ENCODE measurements at places on chromosomes 2 and 18.

DNA sequence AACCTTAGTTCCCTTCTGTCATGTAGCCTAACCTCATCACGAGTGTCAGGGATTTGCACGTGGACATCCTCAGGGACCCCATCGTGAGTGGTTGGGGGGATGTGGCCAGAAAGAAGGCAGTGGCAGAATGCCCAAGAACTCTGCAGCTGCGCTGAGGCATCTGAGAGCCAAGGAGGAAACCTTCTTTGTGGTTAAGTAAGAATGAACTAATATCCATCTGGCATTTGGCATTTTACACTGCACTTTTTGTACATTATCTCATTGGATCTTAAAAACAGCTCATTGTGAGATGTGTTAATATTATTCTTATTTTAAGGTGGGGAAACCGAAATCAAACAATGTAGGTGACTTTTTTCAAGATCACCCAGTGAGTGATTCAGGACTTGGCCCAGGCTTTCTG lies 32.6 kb upstream of the APCDD1 start:
- no peak for DNase-seq

- DNase-seq, result no peak
Observed at GRCh38 chr18:8424917-8425725, 184.1 kb upstream of the RAB12 start.

DNA sequence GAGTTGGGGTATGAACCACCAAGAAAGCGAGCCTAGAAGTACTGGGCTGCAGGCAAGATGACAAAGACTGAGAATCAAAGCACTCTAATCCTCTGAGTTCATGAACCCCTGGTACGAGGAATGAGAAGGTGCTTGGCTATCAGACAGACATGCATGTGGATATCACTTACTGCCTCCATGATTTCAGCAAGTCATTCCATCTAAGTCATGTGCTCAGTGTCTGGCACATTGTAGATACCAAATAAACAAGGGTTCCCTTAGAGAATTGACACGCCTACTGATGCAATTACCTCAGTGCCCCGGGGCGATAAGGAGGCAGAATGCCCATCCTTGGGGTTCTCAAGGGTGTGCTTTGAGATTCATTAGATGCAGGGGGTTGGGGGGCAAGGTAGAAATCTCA lies 125.6 kb upstream of the PKDCC start:
- no peak for DNase-seq

- no peak for DNase-seq
Observed at GRCh38 chr2:1960761-1961160, 216.4 kb upstream of the PXDN start.

DNA sequence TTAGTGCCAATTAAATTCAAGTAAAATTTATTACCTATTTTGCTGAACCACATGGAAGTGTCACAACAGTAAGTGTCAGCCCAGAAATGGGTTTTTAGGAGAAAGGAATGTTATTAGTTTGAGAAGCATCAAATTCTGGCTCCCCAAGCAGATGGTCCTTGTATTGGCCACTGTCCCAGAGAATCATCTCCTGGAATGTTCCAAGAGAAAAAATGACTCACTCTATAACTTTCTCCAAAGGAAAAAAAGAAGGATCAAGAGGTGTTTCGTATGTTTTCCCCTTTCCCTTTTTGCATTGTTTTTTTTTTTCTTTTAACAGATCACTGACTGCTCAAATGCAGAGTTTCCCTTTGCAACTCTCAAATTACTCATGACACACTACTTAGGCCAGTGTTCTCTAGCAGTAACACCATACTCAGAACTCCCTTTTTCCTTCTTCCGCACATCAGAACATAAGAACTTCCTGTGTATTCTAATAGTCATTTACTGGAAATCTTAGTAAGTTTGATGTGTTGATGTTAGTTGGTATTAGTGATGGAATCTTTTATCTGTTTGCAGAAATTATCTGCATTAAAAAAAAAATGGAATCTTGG lies 390.3 kb downstream of the GPD2 start:
- no peak for DNase-seq

DNA sequence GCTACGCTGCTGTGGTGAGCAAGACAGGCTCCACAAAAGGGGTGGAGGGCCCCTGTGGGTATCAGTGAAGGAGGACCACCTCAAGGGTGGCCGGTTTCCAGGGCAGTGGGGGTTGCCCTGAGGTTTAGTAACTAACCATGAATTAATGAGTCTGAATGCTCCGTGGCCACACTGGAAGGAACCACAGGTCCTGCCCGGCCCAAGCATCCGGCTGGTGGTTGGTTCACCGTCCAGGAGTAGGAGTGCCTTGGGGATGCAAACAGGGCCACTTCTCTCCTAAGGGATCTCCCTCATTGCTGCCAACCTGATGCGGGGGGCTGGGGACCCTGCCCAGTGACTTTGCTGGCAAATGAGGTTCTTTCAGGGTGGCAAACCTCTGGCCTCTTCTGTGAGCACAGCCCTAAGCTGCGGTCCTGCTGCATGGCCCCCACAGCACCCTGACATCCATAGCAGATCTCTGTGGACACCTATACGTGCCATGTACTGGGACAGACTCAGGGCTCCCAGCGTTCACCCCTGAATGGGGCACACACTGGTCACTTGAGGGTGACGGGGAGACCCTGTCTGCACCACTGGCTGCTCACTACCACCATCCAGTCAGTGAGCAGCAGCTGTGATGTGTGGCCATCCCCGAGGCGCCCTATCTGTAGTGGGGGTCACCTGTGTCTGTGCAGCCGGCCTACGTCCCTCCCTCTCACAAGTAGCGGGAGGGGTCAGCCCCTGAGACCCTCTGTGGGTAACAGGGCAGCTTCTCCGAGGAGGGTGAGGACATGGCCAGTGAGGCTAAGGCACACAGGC lies 41.6 kb downstream of the HS6ST1 start:
- no peak for DNase-seq

DNA sequence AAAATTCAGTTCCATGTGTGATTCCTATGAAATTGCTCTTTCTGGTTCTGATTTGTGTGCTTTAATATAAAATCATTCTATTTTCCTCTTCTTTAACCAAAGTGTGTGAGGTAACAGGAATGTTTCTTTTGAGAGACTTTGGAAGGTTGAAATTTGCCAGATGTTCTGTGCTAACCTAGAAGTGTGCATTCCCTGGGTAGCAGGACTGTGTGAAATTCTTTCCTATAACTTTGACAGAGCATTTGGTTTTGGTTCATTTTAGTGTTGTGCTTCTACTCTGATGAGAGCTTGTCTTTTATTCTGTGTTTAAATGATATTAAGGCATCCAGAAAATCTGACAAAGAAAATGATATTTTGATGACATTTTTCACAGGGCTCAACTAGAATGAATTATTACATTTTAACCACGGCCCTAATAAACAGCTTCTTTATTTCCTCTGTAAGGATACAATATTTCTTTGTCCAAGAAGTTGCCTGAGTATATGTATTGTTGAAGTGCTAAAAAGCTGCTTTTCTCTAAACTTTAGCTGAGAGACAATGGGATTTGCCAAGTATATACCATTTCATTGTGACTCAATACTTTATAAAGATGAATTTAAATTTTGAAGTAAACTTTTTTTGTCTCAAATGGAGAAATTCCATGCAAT lies 34.7 kb upstream of the DLX1 start:
- DNase-seq, result no peak

DNA sequence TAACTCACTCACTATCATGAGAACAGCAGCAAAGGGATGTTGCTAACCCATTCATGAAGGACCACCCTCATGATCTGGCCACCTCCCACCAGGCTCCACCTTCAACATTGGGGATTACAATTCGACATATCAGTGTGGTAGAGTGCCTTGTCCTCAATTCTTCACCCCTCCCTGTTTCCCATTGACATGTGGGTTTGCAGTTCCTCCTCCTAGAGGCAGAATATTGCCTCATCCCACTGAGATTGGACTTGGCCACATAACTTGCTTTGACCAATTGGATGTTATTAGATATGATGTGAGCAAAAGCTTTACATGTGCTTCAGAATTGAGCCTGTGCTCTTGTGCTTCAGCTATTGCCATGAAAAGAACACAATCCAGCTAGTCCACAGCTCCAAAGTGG lies 217.0 kb upstream of the CXCR4 start:
- no peak for DNase-seq

DNA sequence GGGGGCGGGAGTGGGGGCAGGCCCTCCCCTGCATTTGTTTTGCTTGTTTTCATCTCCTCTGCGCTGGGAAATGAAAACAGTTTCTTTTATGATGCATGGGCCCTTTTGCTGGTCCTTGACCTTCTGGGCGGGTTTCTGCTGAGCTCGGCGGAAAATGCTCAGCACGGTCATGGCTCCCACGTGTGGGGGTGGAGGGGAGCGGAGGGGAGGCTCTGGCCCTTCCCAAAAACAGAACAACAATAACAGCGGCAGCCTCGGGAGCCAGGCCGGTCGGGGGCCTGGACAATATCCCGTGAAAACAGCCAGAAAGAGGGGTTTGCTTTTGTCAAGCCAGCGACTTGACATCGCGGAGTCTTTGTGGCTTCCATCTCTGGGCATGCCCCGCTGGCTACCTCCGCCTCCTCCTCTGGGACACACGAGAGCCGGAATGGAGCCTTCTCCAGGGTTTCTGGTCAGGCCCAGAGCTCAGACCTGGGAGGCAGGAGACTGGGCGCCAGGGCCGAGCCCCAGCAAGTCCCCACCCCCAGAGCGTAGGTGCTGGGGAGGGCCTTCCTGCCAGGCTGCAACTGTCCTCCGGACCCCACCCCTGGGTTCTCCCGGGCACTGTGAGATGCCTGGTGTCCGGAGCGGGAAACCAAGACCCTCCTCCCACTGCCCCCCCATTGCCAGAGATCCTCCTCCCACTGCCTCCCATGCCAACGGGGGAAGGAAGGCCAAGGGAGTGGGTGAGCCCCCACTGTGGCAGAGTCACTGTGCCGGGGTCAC lies 35.9 kb upstream of the SNED1 start:
- no peak for DNase-seq

DNA sequence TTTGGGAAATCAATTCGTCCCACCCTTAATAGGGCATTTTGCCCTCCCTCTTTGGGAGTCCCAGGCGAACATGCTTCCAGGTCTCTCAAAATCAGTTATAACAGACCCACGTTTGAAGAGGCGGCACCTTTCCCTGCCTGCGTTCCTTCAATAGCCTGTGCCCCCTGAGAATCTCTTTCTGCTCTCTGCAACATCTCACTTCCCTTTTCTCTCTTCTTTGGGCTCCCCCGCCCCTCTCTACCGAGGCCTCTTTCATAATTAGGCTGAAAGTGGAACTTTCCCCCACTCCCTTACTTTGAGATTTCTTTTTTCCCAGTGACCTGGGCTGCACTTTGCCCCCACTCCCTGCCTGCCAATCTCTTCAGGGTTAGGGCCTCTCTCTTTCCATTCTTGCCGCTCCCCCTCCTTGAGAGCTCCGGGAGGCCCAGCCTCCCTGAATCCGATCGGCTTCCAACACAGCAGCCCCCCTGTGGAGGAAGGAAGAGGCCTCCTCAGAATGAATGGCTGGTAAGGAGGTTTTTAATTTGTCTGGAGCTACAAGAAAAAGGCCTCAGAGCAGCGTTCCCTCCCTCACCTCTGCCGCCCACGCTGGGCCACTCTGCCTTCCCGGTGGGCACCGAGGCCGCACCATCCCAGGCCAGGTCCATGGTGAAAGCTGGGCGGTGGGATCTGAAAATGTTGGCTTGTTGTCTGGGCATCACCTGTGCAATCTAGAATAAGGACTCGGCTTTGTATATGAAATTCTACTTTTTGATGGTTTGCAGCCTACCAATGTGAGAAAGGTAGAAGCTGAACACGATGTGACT lies 162.6 kb upstream of the SIX3 start:
- no peak for DNase-seq

DNA sequence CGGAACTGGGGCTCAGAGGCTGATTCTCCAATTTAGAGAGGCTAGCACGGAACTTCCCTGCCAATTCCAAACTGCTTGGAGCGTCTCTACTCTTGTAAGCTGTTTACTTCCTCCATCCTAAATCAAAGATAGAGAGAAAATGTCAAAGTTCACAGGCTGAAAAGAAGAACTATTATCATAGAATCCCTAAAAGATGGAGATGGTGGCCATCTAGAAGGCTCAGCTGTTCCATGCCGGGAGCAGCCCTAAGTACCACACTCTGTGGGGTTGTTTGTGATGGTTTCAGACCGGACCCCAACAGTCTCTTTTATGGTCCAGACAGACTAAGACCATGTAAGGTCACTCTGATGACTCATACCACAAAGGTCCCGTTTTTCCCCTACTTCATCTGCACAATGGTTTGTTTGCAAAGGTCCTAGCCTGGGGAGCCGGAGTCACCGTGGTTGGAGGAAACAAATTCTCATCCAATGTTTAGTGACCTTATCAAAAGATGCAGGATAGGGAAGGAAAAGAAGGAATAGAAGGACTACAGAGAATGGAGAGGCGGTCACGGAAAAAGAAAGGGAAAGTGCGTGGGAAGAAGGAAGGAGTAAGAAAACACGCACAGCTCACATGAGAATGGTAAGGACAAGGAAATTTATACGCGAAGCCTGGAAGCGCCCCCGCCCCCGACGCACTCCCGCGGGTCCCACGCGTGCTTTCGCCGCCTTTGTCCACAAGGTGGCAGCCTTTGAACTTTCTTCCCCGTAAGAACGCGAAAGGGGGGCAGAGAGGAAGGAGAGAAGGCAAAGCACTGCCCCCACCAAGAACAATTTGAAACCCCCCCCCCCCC lies 453 bp upstream of the ANTXR1 start:
- no peak for DNase-seq

DNA sequence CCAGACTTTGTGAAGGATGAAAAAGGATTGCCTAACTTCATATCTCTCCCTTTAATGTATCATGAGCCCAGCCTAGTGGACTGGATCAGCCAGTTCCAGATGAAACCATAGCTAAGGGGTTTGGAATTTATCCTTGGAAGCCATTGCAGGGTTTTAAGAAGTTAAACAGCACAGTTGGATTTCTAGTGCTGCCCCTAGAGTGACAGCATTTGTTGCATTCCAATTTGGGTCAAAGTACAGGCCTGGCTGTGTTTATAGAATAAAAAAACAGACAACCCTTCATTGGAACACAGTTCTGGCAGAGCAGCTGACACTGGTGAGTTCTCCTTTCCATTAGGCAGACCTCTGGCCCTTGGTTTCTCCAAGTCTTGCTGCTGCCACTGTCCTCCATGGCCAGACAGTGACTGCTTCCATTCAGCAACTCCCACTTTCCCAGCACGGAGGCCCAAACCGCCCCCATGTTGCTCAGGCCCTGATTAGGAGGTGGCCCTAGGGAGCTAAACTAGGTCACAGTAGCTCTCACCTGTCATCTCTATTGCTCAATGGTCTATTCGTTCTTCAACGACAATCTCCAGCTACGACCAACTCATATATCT lies 8.0 kb downstream of the GPR39 start:
- no peak for DNase-seq

DNA sequence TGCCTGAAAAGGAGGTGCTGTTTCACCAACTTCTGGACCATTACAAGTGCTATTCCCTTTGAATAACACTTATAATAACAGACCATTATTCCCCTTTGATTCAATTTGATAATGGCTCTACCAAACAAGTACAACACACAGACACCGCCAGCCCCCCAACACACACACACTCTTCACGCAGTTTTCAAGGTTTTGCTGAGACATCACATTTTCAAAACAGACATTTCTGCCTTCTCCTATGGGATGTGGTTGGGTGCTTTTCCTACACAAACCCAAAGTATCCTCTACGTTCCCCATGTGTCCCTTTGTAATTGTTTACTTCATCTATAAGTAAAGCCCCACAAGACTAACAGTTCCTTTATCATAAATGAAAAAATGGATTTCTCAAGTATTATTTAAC lies 229.7 kb downstream of the KCNH7 start:
- no peak for DNase-seq

GRCh38 chr2:20609349-20609994 lies 41.4 kb downstream of the HS1BP3 start:
- DNase-seq, result no peak

- no peak for DNase-seq
Observed at GRCh38 chr2:14577843-14578242, 54.7 kb upstream of the LRATD1 start.

All from activated T-helper 9 cell treated with anti-CD3 and anti-CD28 coated beads, Interleukin-2, amount 50 U/mL, for 16 hours (primary cell).